ENCODE measurements at places on chromosomes 12 and 14.

DNA sequence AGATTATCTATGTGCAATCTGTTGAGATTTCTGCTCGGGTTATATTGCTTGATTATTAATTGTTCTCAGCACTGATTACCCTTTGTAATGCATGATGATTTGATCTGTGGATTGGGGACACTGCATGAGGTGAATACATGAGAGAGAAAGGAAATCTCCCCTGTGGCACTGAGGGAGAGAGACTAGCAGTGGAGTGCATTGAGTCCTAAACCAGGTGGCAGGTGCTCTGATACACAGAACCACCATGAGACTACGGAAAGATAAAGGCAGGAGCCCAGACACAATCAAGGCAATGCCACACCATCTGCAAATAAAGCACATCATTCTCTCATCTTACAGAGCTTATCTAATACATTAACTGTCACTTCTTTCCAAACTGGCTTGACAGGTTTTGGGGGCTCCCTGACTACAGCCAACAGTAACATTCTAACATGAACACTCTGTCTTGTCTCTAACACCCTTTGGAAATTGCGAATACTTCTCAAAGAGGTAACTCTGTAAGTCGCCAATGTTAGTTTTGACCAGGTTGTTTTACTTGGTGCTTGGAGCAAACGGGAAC lies 37.6 kb upstream of the TSPAN8 start:
- peak; percentile 16 for DNase-seq

GRCh38 chr12:50790081-50790480 lies 26.2 kb downstream of the ATF1 start:
- DNase-seq: no peak

DNA sequence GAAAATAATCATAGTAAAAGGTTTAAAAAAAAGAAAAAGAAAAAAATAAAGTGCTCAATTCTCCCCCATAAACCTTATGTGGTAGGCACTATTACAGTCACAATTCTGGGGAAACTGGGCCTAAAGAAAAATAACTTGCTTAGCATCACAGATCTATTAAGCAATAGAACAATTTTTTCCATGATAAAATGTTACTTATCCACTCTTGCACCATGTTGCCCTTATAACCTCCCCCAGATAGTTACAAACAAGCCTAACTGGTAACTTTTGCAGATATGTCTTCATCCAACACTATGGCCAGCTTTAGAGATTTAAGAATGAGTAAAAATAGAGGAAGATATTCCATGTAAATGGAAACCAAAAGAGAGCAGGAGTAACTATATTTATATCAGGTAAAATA lies 164.8 kb downstream of the DUSP6 start:
- no peak for DNase-seq

GRCh38 chr14:31269634-31270195 lies 62.1 kb upstream of the HECTD1 start:
- DNase-seq: no peak

GRCh38 chr12:31589598-31589903 lies 1.4 kb downstream of the DENND5B start:
- DNase-seq: no peak

DNA sequence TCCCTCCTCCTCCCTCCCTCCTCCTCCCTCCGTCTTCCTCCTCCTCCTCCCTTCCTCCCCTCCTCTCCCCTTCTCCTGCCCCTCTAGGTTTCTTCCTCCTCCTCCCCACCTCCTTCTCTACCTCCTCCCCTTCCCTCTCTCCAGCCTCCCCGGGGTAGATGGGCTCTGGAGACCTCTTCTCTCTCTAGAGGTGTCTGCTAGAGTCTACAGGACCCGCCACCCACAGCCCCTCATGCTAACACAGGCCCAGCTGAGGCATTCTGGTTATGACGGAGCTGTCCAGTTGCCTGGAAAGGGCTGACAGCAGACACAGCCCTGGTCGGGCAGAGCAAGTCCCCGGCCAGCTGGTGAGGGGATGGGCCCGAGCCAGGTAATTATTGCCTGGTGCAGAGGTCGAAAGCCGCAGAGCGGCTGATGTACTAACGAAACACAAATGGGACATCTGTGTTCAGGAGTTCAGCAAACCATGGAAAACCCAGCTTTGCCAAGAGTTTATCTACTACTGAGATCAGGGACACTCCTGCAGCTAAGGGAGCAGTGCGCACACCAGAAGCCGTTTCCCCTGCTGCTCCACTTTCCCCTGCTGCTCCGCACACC lies 96.2 kb downstream of the PAPOLA start:
- no peak for DNase-seq

DNA sequence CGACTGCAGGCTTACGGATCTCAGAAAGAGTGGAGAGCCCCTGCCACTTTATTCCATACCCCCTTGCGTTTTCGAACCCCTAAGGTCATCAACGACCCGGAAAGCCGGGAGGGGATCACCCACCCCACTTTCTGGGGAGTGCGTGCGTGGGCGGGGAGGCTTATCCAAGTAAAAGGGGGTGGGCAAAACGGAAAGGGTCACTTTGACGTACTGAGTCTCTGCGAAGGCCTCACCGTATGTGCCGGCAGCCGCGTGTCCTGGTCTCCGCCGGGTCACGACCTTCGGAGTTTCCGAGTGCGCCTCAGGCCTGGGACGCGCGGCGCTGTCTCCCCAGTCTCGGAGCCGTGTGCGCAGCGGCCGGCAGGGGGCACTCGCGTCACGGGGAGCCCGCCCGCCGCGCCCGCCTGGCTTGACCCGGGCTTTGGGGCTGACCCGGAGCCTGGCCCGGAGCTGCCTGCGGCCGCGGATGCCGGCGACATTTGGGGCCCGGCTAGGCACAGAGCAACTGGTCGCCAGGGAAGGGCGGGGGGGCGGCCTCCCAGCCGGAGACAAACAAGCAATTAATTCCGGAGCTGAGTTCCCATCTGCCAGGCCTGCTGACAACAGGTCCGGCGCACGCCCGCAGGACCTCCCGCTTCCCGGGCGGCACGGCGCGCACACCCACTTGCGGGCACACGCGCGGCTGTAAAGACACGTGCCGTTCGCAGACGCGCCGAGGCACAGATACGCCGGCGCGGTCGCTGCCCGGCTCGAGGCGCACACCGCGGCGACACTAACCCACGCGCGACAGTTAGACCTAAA lies 890 bp upstream of the KIF26A start:
- peak; percentile 51 for DNase-seq

- DNase-seq: no peak
Observed at GRCh38 chr12:107670999-107671643, 14.5 kb upstream of the PWP1 start.

GRCh38 chr14:104602315-104602932 lies 2.1 kb downstream of the TMEM179 start:
- no peak for DNase-seq

- DNase-seq: peak; percentile 28
Observed at GRCh38 chr14:76546426-76547221, 170.7 kb downstream of the ESRRB start.

GRCh38 chr12:12028668-12029402 lies 41.9 kb upstream of the BCL2L14 start:
- DNase-seq: no peak

DNA sequence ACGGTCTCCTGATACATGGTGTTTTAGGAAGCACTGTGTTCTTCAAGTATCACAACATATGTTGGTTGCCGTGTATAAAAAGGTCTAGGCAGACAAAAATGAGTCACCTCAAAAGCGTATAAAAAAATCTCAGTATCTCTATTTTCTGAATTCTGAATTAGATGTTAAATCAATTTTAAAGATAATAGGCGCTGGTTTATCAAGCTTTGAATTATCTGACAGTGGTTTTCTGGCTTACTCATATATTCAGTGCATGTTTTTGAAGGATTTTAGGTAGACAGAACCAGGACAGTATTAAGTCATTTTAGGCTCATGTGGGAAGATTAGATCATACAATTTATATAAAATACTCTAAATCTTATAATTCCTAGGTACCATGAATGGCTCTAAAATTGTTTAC lies 110.8 kb downstream of the TMTC2 start:
- DNase-seq: no peak

- DNase-seq: no peak
Observed at GRCh38 chr12:79886917-79887519, 47.9 kb downstream of the PPP1R12A start.

DNA sequence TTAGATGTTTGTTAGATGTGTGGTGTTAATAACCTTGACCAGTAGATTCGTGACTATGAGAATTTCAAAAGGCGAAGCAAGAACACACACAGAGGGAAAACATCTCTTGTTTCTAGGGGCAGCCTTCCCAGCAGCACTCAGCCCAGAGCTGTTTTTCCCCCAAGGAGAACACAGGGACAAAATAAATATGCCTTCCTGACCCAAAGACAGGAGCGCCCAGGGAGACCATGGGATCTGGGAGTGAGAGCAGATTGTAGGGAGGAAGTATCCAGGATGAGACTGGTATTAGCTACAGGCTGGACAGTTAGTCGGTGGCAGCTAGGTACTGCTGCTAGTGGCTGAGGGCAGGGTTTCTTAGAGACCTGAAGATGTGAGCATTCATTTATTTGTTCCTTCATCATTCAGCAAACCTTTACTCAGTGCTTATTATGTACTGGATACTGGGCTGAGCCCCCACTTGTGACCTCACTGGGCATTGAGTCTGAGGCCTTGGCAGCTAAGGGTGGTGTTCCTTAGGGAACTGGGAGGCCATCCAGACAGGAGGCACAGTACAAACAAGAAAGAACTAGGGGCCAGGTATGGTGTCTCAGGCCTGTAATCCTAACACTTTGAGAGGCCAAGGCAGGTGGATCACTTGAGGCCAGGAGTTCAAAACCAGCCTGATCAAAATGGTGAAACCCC lies 469.8 kb downstream of the ZFP36L1 start:
- DNase-seq: no peak

GRCh38 chr14:96409701-96410100 lies 17.8 kb downstream of the AK7 start:
- DNase-seq: no peak

DNA sequence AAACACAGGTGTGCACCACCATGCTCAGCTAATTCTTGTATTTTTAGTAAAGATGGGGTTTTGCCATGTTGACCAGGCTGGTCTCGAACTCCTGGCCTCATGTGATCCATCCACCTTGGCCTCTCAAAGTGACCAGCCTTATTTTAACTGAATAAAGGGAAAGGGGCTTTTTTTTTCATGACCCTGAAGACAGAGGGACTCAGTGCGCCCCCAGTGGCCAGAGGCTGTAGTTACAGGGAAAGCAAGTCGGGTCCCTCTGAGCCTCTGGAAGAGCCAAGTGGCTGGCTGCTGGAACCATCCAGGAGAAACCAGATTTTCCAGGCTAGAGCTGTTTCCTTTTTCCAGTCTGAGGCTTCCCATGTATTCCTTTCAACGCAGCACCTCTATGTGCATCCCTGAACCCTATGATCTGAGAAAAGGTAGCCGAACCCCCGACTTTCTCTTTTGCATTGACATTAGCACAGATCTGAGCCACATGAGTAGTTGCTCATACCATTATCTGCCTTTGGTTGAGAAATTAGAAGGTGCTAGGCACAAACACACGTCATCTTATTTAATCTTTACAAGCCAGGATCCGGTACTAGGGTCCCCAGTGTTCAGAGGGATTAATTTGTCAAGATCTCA lies 342.7 kb downstream of the CACNA1C start:
- DNase-seq: no peak

GRCh38 chr12:113366827-113367226 lies 8.4 kb downstream of the PLBD2 start:
- no peak for DNase-seq

Data from NCI-H1930 (cell line).